ENCODE measurements at places on chromosomes 5 and 9.

DNA sequence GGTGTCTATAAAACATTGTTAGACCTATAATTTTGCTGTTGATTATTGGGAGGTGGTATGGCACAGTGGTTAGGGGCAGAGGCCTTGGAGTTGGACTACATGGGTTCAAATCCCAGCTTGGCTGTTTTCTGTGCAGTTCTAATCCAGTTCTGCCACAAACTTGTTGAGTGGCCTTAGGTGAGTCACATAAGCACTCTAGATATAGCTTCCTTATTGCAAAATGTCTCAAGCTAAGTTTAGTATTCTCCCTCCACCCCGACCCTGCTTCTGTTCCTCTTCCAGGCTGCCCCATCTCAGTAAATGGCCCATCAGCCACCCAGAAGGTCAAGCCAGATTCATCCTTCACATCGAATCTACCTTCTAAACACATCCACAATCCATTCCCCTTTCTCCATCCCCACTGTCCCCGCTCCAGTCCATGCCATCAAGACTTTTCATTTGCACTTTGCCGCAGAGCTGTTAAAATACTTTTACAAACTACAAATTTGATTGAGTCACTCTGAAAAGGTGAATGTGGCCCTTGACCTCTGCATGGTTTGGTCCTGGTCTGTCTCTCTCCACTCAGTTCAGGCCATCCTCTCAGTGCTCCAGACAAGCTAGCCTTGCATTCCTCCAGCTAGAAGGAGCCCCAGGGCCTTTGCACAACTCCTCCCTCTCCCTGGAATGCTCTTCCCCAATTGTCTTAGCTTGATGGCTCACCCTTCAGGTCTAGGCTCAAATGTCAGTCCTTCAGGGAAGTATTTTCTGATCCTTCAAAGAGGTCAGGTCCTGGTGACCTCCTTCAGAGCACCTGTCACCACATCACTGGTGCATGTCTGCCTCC is 10.0 kb upstream of the HDHD3 start:
- DNase-seq: no peak

- no peak for DNase-seq
Observed at GRCh38 chr5:137051161-137051560, 448.0 kb downstream of the SPOCK1 start.

DNA sequence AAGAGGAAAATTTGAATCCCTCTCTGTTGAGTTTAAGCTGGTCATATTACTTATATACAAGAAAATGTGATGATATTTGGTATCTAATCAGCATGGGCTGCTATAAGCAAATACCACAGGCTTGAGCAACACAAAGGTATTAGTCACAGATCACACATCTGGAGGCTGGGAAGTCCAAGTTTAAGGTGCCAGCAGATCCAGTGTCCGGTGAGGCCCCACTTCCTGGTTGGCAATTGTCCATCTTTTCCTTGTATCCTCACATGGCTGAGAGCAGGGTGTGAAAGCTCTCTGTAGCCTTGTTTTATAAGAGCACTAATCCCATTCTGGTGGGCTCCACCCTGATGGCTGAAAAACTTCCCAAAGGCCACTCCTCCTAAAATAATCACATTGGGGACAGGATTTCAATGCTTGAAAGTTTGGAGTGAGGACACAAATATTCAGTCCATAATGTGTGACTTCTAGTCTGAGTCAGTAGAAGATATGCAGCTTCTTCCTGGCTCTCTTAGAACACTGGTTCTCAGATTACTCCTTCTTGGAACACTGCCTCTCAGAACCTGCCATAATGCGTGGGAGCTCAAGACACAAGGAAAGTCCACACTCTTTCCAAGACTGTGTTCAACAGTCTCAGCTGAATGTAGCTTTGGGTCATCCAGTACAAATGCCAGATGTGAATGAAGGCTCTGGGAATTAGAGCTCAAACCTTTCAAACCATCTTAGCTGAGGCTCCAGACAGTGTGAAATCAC is 124.1 kb downstream of the PRDM9 start:
- peak; percentile 15 for DNase-seq

DNA sequence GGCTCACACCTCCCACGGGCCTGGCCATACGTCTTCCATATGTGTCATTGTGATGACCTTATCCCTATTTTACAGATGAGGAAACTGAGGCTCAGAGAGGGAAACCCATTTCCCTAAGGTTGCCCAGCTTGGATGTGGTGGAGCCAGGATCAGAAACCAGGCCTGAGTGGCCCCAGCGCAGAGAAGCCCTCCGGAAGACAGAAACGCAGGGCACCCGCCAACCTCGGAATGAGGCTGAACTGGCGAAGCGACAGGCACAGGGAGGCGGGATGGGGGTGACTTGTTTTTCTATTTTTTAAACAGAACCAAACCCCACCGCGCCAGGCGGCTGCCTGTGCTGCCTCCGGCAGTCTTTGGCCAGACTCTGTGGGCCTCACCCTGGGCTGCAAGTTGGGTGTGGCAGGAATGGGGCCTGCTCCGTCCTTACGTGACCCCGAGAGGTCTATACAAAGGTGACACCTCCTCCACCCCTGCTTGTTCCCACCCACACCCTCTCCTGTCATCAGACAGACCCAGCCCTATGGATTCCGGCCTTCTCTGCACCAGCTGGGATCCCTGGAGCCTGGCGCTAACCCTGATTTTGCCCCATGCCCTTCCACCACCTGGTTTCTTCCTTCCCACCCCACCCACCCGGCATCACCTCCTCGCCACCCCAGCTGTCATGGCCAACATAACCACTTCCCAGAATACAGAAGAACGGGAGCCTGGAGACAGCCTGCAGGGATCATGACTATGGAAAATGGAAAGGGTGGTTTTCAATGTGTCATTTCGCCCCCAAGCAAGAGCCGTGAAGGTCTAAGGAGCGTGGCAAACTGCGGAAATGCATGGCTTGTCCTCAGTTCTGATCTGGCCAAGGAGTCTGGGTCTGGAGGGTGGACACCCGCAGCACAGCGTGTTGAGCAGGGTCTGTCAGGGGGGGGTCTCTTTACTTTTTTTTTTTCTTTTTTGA is 23.6 kb downstream of the PLPP7 start:
- DNase-seq: no peak

DNA sequence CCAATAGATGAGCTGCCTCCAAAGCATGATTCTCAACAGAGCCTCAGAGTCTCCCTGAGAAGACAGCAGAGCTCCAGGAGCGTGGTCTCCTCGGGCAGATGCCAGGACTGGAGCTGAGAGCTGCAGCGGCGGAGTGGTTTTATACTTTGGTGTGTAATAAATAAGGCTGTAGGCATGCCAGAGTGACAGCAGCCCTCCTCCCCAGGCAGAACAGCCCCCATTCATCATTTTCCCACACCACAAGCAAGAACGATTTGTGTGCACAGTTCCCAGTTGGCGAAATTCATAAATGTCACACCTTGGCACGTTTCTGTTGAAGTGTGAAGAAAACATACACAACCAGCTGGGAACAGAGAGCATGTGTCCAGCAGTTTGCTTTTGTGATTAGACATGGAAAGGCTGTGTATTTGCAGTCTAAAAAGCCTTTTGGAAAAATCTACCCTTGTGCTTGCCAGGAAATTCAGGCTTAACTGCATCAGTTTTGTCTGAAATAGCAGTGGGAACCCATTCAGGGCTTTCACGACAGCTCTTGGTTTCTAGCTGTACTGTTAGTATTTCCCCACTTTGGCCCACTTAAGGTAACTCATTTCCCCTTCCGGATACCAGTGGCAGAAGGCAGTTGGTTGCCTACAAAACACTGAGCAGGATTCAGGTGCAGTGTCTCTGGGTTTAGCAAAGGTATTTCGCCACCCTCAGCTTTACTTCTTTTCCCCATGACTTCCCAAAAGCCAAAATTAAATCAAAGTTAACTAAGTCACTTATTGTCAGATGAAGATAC is at the start of gene C1QTNF3:
TSS of gene C1QTNF3 (minus strand) at position 115 of the 778 bp plus-strand sequence. CDS start at position 27, 88 bp downstream.
- peak; percentile 17 for DNase-seq

Data from fibroblast of skin of left quadriceps (primary cell).